Activated CD4-positive, CD25-positive, alpha-beta regulatory T cell (primary cell): ENCODE measurements at places on chromosomes 5 and 9.

DNA sequence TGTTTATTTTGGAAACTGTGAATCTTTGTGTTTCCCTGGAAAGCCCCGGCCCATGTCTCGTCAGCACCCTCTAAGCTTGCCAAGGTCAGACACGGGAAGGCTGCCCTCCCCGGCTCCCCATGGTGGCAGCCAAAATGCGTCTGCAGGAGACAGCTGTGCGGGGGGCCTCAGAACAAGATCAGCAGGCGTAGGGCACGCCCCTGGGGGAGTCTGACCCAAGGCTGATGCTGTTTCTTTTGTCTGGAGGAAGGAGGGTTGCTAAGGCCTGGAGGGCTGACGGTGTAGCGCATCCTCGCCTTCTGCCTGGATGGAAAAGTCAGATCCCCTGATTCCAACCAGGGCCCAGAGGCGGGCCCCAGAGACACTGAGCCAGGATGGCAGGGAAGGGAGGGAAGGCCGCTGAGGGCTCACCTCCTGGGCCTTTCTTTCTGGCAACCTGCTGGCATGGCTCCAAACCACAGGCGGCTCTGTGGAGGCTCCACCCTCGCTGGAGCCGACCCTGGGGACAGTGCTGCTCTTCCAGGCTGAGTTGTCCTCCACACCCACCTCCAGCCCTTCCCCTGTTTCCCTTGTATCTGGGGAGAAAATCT, 57.2 kb downstream of the OLFM1 start:
- no peak for DNase-seq

- DNase-seq: no peak
Observed at GRCh38 chr5:93163010-93163663, 417.9 kb downstream of the NR2F1-AS1 start.

DNA sequence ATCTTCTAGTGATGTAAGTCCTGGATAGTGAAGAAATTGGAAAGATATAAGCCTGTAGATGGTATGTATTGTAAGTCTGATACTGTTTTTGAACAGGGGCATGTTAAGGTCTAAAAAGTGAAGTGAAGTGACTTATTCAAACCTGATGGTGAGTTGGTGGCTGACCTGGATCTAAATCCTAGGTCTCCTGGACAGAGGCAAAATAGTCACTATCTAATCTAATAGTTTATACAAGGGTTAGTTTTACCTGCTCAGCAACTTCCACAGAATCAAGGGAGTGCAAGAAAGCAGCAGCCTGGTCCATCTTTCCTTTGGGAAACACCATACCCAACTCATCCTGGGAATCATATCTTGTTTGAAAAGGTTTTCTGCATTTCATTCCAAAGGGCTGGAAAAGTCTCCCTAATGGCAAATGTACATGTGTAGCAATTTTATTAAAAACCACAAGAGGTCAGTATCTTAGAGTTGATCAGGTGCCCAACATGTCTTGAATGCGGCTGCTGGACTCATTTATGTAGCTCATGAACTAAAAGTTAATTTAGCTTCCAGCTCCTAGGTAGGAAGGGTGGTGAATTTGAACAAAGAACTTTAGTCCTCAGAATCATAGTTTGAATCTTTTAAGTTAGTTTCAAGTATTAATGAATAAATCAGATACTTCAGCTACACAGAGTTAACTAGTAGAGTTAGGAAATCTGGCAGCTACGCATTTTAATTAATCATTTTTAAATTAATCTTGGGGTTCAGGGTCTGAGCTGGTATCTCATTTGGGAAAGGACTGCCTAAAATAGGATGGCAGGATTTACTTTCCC, 26.0 kb downstream of the SKP2 start:
- DNase-seq: no peak

DNA sequence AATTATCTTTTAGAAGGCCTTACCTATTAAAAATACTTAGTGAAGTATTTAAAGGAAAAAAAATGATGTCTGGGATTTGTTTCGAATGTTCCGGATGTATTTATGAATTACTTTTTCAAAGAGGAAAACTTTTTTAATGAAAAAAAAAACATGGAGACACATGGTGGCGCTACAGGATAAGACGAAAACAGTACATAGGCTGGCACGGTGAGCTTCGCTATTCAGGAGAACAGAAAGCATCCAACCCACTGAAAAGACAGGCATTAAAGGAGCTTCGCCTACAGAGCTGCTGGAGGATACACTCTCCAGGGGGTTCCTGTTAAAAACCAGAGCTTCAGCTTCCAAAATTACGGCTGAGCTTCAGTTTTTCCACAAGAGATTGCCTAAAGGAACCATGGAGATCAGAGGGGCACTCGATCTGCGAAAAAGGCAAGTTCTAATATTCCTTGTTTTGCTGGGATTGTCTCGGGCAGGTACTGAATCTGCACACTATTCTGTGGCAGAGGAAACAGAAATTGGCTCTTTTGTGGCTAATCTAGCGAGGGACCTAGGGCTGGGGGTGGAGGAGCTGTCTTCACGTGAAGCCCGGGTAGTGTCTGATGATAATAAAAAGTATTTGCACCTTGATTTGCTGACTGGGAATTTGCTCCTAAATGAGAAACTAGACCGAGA, at the start of gene PCDHB14:
PCDHB14 (plus strand) TSS at position 232 of the 672 bp plus-strand sequence; CDS start at position 395, 163 bp downstream.
- no peak for DNase-seq

DNA sequence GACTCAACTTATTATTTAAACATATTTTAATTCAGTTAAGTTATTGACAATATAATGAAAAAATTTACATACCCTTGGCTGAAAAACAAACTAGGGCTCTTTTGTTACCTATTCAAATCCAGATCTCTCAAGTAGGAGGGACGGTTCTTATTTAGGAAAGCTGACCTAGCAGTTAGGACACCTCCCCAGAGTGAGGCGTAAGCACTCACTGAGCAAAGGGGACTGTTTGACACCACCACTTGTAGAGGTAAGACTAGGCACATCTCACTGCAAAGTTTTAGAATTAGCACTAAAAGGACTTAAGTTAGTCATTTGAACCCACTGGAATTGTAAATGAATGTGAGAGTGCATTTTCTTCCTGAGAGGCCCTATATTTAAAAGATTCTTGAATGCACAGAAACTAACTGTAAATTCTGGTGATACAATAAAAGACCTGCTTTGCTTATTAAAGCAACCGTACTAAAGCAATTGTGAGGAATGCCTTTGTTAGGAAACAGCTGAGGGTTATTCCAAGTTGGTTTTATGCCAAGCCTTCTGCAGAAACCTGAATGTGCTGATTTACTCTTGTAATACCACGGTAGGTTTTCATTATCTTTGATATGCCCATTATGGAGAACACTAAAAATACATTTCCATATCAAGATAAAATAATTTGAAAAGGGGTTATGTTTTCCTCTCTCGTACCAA, 16.2 kb downstream of the HACD4 start:
- no peak for DNase-seq
